ENCODE measurements at places on chromosomes 6 and 20.

DNA sequence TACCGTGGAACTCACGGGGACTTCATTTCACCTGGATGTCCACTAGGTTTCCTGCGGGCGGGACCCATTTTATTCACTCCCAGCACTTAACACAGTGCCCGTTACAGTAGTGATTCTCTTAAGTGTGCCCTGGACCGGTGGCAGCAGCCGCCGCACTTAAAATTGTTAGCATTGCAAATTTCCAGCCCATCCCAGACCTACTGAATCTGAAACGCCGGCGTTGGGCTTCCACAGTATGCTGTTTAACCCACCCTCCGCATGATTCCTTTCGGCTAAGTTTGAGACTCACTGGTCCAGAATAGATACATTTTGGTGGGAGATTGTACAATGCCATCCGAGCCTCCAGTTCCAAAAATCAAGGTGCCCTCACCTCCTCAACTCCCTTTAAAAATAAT lies 967 bp downstream of the SMPDL3A start:
- no peak for DNase-seq

DNA sequence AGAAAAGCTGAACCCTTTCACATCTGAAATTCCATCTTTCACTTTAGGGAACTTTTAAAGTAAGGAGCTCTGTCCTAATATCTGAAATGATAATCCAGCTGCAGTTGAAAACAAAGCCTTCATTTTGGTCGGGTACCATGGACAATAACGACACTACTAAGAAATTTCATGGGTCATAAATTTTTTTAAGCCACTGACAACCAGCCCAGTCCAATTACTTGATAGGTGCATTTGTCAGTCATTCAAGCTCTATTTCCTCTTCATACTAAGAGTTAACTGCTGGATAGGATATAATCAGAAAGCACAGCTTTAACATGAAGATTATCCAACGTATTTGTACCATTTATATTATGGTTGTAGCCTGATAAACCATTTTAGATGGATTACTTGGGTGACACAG lies 52.5 kb downstream of the MMUT start:
- no peak for DNase-seq

DNA sequence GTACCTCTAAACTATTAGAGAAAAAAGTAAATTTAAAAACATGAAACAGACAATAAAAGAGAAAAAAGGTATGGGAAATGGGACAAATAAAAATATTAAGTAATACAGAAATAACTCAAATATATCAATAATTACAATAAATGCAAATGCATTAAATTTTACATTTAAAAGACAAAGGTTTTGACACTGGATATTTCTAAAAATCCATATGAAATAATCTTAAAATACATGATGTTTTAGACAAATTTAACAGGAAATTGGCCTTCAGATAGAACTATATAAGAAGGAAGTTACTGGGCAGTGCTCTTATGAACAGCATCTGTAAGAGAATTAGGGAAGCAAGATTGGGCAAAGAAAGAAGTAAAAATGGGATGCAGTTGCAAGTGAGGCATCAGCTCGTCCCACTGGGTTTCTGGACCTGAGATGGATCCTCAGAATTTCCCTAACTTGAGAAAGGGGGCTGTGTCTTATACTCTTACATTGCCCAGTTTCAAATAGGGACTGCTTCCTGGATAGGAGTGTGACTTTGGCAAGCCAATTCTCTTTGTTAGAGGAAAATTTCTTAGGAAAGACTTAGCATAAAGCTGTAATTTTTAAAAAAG lies 376.7 kb downstream of the SMOC2 start:
- DNase-seq: no peak

- no peak for DNase-seq
These were observed 1054.3 kb downstream of the EPHA7 start for GRCh38 chr6:92364948-92365541.

- no peak for DNase-seq
These were observed 19.0 kb downstream of the BMP7 start for GRCh38 chr20:57247292-57247965.

GRCh38 chr6:116191881-116192280 lies 62.0 kb downstream of the TSPYL4 start:
- DNase-seq: no peak

DNA sequence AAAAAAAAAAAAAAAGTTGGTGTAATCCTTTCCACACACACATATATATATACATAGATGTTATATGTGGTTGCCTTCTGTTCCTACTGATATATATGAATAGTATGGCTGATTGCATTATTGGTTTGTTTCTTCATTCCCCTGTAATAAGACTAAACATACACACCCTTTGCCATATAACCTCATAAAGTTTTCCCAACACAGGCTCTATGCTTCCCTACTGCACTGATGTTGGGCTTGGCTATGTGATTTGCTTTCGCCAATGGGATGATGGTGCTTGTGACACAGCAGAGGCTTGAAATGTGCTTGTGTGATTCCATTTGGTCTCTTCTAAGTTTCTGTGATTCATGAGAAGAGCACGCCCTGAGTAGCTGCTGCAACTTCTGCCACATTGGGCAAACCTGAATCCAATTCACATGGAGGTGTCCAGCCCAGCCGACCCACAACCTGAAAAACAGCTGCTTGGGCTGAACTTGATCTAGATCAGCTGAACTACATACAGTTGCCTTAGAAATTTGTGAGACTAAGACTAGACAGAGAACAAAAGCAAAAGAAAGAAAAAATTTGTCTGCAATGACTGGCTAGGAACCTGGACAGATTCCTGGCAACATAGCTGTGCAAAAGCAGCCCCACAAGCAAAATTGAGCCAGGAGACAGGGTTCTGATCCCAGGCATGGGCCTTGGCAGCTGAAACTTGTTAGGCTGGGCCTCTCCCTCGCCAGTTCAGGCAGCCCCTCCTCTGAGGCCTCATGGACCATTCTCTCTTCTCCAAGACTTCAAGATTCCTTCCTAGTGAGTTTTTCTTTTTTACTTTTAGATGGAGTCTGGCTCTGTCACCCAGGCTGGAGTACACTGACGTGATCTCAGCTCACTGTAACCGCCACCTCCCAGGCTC lies 13.4 kb upstream of the TBC1D20 start:
- no peak for DNase-seq

DNA sequence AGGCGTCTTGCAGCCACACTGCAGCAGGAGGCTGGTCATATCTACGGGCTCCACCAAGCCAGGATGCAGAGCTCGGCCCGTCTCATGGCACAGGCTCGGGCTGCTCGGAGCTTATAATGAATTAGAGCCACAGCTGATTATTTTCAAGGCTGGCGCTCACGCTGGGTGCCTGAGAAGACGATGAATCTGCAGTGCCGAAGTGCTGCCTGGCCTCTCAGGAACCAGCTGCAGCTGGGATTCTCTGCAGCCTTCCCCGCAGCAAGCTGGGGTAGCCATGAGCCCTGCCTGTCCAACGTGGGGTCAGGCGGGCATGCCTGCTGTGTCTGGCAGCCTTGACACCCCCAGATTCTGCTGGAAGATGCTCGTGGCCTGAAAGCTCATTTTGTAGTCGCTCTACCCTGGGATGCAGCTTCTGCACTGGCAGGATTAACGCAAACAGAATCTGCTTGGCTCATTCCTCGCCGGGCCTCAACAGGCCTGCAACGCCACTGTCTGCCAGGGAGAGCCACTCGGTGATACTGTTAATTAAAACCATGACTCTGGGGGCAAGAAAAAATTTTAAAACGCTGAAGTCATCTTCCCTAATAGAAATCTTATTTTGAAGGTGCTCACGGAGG lies 104.3 kb downstream of the CDH26 start:
- no peak for DNase-seq

GRCh38 chr6:85669735-85670194 lies 27.1 kb upstream of the SYNCRIP start:
- no peak for DNase-seq

DNA sequence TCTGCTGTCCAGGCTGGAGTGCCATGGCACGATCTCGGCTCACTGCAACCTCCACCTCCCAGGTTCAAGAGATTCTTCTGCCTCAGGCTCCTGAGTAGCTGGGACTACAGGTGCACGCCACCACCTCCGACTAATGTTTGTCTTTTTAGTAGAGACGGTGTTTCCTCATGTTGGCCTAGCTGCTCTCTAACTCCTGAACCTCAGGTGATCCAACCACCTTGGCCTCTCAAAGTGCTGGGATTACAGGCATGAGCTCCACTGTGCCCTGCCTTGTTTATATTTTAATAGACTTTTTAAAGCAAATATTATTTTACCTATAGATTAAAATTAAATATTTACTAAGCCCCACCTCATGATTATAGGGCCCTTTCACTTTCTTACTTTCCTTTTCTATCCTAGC lies 483.2 kb upstream of the EPHA7 start:
- no peak for DNase-seq

GRCh38 chr20:10433014-10433622 lies 904 bp downstream of the MKKS start:
- DNase-seq: no peak

DNA sequence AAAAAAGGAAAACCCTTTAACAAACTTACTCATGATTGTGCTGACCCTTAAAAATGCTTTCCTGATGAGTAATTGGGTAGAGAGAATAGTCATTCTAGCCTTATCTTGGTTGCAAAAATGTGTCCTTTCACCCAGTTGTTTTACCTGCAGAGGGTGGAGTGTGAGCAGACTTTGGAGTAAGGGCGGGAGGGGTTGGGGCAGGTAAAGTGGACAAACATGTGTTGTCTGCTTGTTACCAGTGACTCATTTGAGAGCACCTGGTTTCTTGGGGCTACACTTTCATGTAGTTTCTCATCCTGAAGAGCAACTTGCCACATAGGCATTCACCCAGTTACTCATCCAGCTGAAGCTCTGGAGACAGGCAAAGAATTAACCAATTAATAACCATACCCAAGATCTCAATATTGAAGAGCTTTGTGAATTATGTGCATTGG lies 121.1 kb downstream of the TNFRSF21 start:
- no peak for DNase-seq

DNA sequence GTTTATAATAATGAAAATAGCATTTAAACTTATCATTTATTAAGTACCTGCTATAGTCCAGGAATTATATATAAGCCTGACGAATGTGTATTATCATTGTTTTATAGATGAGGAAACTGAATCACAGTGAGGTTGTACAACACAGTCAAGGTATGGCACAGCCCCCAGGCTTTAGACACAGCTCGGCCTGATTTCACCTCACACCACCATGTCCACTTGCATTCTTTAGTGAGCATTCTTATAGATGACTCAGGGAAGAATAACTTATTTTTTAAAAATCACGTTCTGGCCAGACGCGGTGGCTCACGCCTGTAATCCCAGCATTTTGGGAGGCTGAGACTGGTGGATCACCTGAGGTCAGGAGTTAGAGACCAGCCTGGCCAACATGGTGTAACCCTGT lies 289.0 kb downstream of the SYNE1 start:
- no peak for DNase-seq

DNA sequence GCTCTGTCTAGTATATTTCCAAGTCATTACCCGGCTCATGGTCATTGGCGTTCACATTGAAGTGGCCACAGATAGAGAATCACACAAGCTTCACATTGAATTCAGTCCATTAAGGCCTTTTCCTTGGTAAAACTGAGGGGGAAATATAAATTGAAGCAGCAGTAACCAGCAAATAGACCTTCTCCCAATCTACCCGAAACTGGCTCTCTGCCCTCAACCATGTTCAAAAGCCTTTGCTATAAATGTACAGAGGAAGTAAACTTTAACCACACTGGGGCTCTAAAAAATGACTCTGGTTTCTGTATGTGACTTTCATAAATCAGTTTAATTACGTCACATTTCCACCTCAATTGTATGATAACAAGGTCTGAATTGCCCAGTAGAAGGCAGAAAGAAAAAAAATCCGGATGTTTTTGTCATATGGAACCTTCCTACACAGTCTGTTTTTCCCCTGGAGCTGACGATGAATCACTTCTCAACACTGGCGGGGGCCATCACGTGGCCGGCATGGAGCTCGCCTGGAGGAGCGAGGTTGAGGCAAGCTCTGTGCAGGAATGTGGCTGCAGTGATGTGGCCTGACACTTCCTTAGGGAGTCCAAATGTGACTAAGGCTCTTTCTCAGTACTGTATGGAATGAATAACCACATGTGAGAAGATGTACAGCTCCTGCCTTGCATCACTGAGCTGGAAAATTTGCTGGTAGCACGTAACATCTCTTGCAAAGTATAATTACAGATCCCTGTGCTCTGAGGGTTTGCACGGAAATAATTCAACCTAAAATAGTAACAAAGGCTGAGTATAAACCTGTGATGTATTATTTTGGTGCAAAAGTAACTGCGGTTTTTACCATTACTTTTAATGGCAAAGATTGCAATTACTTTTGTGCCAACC lies 58.6 kb upstream of the SNX9 start:
- DNase-seq: peak; percentile 89

- no peak for DNase-seq
These were observed 38.0 kb downstream of the YTHDF1 start for GRCh38 chr20:63177785-63178445.

DNA sequence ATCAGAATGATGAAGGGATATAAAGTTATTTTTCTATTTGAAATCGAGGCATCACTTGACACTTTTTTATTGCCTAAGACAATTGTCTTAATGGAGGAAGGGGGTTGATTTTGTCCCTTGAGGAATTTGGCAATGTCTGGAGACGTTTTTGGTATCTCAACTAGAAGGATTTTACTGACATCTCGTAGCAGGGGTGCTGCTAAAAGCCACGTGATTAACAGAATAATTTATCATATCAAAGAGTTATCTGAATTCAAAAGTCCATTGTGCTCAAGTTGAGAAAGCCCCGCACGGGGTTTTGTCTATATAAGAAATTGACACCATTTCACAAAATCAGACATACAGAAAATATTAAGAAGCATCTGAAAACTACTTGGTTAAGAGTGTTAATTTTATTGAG lies 1.5 kb upstream of the TAAR6 start:
- no peak for DNase-seq

- no peak for DNase-seq
These were observed 216.9 kb upstream of the BTBD3 start for GRCh38 chr20:11700831-11701230.

GRCh38 chr6:11185204-11185842 lies 47.1 kb downstream of the NEDD9 start:
- DNase-seq: no peak

DNA sequence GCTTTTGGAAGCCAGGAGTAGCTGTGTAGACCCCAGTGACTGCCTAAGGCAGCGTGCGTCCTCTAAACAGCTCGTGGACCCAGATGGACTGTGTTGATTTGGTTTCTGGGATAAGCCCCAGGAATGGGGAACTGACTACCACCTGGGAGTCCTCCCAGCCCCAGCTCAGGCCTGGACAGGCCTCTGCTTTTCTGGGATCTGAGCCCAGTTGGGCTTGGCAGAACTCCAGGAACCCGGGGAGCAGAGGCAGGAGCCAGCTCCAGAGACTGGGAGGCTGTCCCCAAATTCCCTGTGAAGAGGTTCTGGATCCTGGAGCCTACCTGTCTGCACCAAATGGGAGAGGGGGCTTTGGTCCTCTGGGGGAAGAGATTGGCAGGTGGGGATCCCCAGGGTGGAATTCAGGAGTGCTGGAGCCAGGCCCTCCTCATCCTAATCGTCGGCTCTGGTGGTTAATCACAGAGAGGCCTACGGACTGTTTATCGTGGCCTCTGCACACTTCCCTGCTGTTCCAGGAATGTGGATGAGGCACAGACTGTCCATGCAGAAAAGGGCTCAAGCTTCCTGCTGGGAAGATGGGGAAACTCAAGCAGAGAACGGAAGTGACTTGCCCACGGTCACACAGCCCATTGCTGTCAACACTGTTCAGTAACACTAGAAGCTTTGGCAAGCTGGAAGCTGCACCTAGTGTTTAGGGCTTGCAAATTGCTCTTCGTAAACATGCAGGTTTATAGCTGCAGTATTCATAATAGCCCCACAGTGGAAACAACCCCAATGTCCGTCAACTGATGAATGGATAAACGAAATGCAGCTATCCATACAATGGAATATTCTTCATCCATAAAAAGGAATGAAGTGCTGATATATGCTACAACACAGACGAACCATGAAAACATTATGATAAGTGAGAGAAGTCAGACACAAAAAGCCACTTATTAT lies 100.6 kb downstream of the KCNB1 start:
- no peak for DNase-seq

Data from GOT3 (cell line).